ENCODE measurements at places on chromosomes 4 and X. TPM values are rescaled to one million over a fixed set of nuclear protein-coding genes. Genes with fewer than 3 reads are reported as not detected.

DNA sequence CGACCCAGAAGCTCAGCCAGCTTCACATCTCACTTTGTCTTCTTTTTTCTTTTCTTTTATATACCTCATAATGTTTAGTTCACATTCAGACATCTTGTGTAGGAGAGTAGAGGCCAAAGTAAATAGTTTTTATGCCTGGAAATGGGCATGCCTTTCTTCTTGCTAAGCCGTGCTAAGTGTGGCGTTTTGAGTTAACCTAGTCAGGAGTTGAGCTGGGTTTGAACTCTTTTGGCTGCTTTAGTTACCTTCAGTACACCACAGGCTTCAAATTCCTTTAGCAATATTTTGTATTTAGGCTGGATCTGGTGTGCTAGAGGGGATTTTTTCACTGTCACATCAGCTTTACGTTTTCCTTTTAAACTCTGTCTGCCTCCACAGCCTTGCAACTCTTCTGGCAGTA lies 300.8 kb downstream of the ZNF674 start:
- no peak for DNase-seq
- no peaks in the 10 kb centered on the region for H3K27me3 ChIP-seq
- no peak overlapping the region for H3K27ac ChIP-seq
- no peaks in the 10 kb centered on the region for H3K4me1 ChIP-seq
- no peaks in the 10 kb centered on the region for H3K36me3 ChIP-seq

DNA sequence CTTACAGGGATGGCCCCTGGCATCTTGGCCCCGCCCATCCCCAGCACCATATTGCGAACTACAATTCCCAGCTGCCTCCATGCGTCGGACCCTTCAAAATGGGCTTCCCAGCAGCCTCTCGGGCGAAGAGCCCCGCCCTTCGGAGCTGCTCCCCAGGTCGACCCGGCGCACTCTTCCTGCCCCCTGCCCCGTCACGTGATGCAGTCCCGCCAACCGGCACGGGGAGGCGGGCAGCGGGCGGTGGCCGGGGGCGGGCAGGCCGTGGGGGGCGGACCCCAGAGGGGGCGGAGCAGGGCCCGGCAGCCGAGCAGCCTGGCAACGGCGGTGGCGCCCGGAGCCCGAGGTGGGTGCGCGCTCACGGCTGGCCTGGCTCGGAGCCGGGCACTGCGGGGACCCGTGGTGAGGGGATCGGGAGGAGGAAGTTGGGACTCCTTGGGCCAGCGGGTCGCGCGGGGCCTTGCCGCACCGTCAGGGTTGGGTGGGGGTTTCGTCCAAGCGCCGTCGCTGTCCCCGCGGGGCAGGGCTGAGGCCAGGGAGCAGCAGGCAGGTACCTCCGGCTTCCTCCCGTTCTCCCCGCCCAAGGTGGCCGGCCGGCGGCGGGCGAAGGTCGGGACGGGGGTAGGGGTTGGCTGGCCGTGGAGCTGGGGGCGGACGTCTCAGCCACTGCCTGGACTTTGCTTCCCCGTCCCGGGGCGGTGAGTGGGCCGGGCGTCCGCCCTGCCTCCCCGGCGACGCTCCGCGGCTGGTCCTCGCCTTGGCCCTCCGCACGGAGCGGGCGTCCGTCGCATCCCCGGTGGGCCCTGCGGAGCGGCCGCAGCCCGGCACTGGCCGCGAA lies at the start of gene MTM1:
Gene MTM1 (plus strand): TSS at position 302 of the 835 bp plus-strand sequence. CDS start 23,994 bp downstream, outside the sequence.
- H3K27ac ChIP-seq = no peak within 1 kb of the TSS
- H3K4me3 ChIP-seq = peak within 1 kb of the TSS; percentile 79
- no peaks in the 10 kb centered on the region for H3K27me3 ChIP-seq
- H3K4me1 ChIP-seq = peaks cover 50% of the 10 kb centered on the region
- H3K36me3 ChIP-seq = no peaks in the 10 kb centered on the region
- peak; percentile 98 for DNase-seq

- no peaks in the 10 kb centered on the region for H3K36me3 ChIP-seq
- no peak overlapping the region for H3K4me3 ChIP-seq
- no peaks in the 10 kb centered on the region for H3K4me1 ChIP-seq
- no peak overlapping the region for H3K27ac ChIP-seq
- DNase-seq = no peak
Measured at GRCh38 chr4:80532674-80533333, 197.3 kb downstream of the CFAP299 start.

- H3K36me3 ChIP-seq = no peaks in the 10 kb centered on the region
- no peak overlapping the region for H3K27ac ChIP-seq
- DNase-seq = no peak
- H3K4me3 ChIP-seq = peak overlapping the region; percentile 42
Measured at GRCh38 chr4:82044141-82044993, 329.4 kb downstream of the HNRNPD start.

DNA sequence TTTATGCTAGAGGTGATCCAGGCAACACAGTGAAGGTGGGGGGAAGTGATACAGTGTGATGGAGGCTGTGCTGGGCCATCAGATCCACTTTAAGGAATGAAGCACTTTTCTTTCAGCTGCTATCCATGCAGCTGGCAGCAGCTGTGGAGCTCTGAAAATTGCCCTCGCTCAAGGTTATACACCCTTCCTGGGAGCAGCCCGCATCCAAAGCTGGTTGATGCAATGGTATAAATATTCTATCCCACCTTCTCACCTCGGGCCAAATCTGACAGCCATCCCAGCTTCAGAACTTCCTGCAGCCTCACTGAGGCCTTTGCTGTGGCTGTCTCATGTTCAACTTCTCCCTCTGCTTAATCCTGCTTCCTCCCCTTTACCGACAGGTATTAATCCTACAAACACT lies 18.6 kb downstream of the CXCL13 start:
- H3K4me1 ChIP-seq = no peaks in the 10 kb centered on the region
- H3K36me3 ChIP-seq = no peaks in the 10 kb centered on the region
- H3K27me3 ChIP-seq = no peaks in the 10 kb centered on the region
- no peak overlapping the region for H3K4me3 ChIP-seq
- H3K27ac ChIP-seq = no peak overlapping the region
- DNase-seq = no peak

DNA sequence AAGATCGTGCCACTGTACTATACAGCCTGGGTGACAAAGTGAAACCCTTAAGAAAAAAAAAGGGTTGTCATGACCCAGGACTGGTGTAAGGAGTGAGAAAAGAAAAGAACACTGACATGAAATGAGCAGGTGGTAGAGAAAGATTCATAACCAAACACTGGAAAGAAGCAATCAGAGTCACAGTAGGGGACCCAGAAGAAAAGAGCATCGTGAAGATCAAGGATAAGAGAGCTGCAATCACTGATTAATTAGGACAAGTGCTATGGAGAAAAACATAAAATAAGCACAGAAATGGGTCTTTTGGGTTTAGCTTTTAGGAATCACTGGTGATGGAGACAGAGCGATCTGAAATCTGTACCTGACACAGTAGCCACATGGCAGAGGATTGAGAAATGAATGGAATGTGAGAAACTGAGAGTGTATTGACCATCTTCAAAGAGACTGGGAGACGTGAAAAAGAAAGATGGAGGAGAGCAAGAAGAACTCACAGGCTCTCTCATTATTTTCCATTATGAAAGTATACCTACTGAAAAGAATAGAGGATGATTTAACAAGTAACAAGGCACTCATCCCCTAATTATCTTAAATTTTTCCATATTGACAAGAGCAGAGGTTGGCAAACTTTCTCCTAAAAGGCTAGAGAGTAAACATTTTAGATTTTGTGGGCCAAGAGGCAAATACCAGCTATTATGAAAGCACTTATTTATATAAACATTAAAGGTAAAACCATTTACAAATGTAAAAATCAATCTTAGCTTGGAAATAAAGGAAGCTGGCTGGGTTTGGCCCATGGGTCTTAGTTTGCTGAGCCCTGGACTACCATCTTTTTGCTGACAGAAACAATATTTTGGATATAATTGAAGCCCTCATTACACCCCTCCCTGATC lies 7.3 kb downstream of the TMEM154 start:
- H3K27me3 ChIP-seq = no peaks in the 10 kb centered on the region
- no peaks in the 10 kb centered on the region for H3K36me3 ChIP-seq
- DNase-seq = no peak
- no peak overlapping the region for H3K27ac ChIP-seq
- H3K4me1 ChIP-seq = no peaks in the 10 kb centered on the region

DNA sequence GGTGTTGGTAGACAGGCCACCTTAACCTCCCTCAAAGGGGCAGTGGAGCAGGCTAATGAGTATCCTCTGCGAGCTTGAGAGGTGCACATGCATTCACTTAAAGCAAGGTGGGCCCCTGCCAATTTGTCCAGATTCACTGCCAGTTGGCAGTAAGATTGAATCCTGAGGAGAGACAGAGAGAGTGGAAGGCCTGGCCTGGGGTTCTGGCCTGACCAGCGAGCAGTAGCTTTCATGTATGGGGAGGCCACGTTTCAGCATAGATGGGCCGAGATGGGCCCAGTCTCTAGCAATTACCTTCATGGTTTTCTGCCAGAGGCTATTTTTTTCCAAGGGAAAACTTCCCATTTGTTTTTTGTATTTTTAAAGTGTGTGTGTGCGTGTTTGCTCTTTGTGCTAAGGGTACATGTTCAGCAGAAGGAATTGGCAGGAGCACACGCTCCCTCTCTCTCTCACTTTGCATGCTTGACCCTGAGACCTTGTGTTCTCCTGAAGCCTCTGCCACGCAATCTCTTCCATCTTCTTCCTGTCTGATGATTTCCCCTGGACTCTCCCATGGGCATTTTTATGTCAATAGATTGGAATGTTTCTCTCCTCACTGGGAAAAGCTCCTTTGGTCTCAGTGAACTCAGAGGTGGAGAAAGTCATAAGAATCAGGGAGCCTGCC lies 215.8 kb upstream of the SFRP2 start:
- H3K27me3 ChIP-seq = no peaks in the 10 kb centered on the region
- H3K4me3 ChIP-seq = no peak overlapping the region
- H3K27ac ChIP-seq = no peak overlapping the region
- no peaks in the 10 kb centered on the region for H3K36me3 ChIP-seq
- H3K4me1 ChIP-seq = no peaks in the 10 kb centered on the region

DNA sequence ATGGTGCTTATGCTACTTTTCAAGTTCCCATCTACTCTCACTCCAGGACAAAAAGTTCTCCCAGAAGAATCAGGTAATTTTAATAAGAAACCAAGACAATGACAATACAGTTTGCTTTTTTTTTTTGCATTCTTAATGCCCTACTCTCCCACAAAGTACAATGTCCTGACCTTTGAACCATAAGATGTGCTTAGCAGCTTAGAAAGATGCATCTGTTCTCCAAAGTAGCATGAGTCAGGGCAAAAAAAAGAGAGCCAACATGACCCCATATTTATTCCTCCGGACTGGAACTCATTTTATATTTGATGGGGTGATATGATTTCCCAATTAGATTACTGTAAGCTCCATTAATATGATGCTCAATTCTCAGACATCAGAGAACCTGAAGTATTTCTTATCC lies 16.5 kb upstream of the PDCL2 start:
- no peak for DNase-seq
- H3K4me3 ChIP-seq = no peak overlapping the region
- peaks cover 14% of the 10 kb centered on the region for H3K4me1 ChIP-seq
- no peaks in the 10 kb centered on the region for H3K36me3 ChIP-seq

- no peak overlapping the region for H3K27ac ChIP-seq
- H3K27me3 ChIP-seq = no peaks in the 10 kb centered on the region
- H3K36me3 ChIP-seq = no peaks in the 10 kb centered on the region
- H3K4me3 ChIP-seq = no peak overlapping the region
- DNase-seq = no peak
Measured at GRCh38 chr4:156725257-156725656, 246.3 kb downstream of the PDGFC start.

DNA sequence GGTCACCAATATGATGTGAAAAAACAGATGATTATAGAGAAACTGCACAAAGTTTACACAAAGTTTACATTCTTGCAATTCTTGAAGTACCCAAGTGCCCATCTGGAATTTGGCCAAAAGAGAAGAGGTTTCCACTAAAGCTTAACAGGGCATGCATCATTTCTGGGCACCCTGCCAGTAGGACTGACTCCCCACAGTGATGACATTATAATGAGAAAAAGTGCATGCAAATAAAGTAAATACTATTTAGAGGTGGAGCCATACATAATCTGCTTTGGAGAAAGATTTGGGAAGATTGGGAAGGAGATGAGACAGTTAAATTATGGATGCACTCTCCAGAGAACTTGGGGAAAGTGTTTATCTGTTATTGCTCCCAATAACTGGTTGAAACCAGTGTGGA lies 93.7 kb upstream of the TRPC3 start:
- H3K27me3 ChIP-seq = no peaks in the 10 kb centered on the region
- H3K4me3 ChIP-seq = no peak overlapping the region
- H3K36me3 ChIP-seq = no peaks in the 10 kb centered on the region
- H3K27ac ChIP-seq = no peak overlapping the region
- peak; percentile 71 for DNase-seq

DNA sequence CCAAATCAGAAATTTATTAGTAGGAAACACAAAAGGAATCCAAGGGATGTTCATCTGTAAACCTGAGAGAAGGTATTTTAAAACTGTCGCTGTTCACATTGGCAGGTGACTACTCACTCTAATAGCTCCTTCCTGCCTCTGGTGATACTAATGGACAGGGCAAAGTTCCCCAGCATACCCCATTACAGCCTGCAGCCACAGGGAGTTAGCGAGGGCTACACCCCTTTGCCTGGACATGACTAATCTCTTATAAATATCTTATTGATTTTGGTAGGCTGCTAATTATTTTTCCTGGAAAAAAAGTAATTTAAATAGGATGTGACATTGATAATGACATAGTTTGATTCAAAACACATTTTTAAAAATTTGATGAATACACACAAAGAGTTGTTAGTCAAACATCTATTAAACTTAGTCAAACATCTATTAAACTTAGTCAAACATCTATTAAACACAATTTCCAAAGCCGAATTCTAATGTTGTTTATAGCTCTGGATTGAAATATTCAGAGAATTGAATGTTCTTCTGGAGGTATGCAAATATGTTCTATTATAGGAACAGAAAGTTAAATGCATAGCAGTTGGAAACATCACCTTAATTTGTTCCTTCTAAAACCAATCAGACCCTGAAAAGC lies 83.0 kb upstream of the CBR4 start:
- H3K27me3 ChIP-seq = no peaks in the 10 kb centered on the region
- H3K36me3 ChIP-seq = peaks cover 21% of the 10 kb centered on the region
- H3K4me3 ChIP-seq = no peak overlapping the region

The NLRP2B gene
- not detected for total RNA-seq

The CXCR3 gene
- not detected for total RNA-seq

The ZNF157 gene
- not detected for total RNA-seq

The CDX4 gene
- total RNA-seq = not detected

The HSFX3 gene
- total RNA-seq = not detected

The CT47B1 gene
- total RNA-seq = not detected

The MAGEC2 gene
- total RNA-seq = not detected
